ENCODE measurements at places on chromosomes 16 and 17.

DNA sequence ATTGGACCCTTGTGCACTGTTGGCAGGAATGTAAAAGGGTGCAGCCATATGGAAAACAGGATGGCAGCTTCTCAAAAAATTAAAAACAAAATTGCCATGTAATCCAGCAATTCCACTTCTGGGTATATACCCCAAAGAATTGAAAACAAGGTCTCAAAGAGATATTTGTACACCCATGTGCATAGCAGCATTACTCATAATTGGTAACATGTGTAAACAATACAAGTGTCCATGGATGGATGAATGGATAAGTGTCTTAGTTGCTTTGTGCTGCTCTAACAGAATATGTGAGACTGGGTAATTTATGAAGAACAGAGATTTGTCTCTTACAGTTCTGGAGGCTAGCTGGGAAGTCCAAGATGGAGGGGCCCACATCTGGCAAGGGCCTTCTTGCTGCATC is 3.8 kb upstream of the RUNDC3A start:
- no peak for DNase-seq

DNA sequence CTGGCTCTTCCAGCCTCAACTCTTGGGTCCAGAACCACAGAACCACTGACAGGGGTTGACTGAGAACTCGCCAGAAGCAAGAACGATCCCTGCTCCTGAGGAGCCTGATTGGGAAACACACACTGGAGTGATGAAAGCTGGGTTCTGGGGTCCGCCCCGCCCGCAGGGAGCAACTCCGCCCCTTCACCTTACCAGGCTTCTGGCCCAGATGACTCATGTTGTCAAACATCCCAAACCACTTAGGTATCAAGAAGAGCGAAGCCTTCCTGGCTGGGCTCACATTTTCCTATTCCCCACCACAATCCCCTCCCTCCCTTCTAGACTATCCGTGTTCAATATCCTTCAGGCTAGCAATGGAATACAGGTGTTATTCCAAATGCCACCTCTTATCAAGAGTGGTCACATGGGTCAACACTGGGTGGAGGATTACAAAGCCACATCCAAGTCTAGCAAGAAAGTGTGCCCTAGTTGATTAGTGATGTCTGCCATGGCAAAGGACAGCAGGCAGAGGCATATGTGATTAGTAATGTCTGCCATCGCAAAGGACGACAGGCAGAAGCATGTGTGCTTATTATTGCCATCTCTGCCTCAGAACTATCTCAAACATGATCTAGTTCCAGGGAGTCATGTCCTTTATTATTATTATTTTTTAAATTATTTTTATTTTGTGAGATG is 70.5 kb downstream of the TIMM22 start:
- no peak for DNase-seq

- DNase-seq, result no peak
Measured at GRCh38 chr17:33572615-33573014, 279.5 kb upstream of the ASIC2 start.

- DNase-seq, result no peak
Measured at GRCh38 chr16:28040039-28040438, 23.5 kb downstream of the GSG1L start.

- no peak for DNase-seq
Measured at GRCh38 chr17:13490427-13490826, 111.3 kb downstream of the HS3ST3A1 start.

DNA sequence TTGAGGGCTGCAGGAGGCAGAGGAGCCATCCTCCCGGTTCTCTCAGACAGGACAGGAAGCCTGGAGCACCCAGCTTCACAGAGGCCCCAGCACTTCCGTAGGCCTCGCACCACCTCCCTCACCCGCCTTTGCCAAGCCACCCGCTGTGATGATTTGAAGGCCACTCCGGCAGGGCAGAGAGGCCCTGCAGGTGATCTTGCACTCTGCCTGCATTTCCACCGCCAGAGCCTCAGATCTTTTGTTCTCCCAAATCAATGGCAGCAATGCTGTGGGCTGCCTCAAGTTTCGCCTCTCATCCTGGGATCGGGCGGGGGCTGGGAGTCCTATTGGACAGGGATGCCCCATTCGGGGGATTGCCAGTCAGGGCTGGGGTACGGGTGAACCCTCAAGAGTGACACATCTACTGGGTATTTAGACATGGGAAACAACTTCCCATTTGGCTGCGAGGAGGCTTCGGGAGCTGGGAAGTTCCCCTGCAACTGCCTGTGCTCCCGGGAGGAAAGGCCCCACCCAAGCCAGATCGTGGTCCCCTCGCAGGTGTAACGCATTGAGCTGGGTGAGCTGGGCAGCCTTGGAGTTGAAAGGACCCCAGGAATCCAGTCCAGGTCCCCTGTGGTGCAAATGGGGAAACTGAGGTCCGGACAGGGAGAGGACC is 34.8 kb upstream of the PEMT start:
- DNase-seq, result no peak

DNA sequence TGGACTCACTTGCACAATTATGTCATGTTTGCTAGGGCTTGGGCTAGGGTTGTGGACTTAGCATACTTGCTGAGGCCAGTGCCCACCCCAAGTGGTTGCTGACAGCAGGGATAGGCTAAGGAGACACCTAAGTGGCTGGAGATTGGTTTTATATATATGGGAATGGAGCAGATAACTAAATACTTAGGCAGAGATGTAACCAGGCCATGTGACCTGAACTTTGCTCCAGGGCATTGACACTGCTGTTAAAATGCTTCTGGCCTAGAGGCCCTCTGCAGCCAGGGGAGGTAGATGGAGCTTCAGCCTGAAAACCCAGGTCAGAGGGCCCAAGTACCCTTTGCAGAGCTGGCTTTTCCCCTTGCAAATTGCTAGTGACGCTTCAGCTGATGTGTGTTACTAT is 1.4 kb upstream of the ITGB3 start:
- no peak for DNase-seq

GRCh38 chr16:88768071-88768783 is 16.8 kb downstream of the PIEZO1 start:
- DNase-seq, result no peak

DNA sequence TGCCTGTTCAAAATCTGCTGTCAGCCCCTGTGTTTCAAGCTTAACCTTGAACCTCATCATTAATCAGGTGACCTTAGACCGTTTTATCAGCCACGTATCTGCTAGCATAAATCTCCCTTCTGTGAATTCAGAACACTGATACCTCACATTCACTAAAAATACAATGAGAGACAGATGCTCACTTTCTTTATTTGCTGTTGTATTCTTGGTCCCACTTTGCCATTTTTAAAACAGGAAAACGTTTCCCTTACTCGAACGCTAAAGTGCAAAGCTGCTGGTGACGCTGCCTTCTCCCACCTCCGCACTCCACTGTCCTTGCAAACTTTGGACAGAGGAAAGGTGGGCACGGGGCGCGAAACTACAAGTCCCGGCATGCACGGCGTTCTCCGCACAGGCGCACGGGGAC is 220 bp upstream of the ARHGAP44 start:
- no peak for DNase-seq

- DNase-seq, result no peak
Measured at GRCh38 chr16:67296420-67296819, 17.1 kb downstream of the PLEKHG4 start.

DNA sequence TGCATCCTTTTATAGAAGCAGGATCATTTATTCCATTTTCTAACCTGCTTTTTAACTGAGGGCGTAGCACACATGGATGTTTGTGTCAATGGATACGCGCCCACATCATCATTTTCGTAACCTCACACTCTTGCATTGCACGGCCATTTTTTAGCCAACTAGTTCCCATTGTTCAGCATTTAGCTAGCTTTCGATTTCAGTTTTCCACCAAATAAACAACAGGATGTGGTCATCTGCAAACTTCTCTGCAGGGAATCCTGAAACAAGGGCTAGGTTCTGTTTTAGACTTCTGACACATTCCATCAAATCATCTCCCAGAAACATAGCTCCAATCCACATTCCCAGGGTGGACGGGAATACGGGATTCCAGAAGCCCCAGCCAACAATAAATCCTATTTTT is 6.4 kb downstream of the CYB561 start:
- DNase-seq, result no peak

DNA sequence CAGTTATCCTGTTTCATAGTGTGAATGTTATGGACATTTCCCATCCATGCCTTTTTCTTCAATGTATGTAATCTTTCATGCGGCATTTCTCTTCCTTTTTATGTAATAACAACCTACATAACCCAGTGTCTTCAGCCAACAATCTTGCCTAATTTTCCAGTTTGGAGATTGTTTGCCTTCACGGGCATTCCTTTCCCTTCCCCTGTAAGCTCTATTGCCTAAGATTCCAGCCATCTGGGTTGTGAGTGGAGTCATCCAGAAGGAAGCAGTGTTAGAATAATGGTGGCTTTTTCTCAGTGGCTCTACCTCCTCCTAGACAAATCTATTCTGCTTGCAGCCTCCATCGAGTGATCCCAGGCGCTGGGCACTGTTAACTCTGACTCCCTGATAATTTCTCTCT is 22.3 kb downstream of the SYCE1L start:
- DNase-seq, result no peak

- no peak for DNase-seq
Measured at GRCh38 chr16:57167953-57168352, 17.9 kb downstream of the PSME3IP1 start.

DNA sequence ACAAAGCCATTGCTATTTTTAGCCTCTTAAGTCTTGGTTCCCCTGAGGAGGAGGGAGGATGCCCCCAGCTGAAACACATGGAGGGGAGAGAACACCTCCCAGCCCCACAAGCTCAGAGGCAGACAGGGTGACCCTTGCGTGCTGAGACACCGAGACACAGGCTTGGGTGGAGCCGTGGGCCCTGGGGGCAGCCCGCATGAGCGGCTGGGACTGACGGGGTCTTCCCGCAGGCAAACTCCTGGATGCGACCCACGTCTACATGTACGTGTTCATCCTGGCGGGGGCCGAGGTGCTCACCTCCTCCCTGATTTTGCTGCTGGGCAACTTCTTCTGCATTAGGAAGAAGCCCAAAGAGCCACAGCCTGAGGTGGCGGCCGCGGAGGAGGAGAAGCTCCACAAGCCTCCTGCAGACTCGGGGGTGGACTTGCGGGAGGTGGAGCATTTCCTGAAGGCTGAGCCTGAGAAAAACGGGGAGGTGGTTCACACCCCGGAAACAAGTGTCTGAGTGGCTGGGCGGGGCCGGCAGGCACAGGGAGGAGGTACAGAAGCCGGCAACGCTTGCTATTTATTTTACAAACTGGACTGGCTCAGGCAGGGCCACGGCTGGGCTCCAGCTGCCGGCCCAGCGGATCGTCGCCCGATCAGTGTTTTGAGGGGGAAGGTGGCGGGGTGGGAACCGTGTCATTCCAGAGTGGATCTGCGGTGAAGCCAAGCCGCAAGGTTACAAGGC is 9.8 kb downstream of the SLC16A3 start:
- DNase-seq, result no peak

- DNase-seq, result no peak
Measured at GRCh38 chr16:58345574-58346354, 46.5 kb upstream of the GINS3 start.

- DNase-seq, result no peak
Measured at GRCh38 chr17:79154446-79154845, 79.8 kb downstream of the ENGASE start.

DNA sequence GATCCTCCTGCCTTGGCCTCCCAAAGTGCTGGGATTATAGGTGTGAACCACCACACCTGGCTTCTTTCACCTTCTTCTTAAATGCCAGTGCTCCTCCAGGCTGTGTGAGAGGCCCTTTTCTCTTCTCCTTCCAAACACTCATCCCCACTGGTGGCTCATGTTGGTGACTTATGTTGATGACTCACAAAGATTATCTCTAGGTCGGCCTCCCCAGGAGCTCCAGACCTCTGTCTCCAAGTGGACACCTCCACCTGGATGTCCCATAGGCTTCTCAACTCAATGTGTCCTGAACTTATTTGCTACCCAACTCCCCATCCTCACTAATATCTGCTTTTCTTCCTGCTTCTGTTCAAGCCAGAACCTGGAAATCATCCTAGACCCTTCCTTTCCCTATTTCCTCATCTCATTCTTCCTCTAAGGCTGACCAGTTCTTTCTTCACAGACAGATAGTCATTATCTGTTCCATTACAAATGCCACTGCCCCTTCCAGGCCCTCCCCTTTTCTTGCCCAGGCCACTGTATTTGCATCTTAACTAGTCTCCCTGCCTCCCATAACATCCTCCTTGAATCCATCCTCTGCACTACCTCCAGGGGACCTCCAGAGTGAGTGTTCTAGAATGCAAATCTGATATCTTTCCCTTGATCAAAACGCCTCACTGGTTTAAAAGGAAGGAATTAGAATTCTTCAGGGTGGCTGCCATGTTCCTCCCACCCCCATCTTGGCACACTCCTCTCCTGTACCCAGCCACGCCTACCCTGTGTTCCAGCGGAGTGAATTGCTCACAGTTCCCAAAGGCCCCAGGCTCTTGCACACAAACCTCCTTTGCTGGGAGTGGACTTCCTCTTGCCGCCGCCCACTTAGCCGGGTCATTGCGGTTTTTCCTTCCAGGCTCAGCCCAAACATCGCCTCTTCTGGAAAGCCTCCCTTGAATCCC is 34.8 kb upstream of the FBXO47 start:
- no peak for DNase-seq

DNA sequence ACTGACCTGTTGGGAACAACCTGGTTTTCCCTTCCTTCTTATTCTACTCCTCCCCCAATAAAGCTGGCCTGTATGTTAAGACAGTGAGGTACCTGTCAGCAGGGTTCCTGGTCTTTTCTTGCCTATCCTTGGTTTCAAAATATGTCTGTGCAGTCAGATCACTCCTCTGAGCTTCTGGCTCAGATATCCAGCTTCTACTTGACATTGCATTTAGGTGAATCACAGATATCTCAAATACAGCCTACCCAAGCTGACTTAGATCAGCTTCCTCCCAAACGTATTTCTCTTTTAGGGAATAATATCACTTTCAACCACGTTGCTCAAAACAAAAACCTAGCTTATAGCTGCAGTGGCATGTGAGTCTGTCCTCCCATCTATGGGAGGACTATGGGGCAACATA is 48.7 kb downstream of the TEX14 start:
- DNase-seq, result no peak

- no peak for DNase-seq
Measured at GRCh38 chr17:29100296-29100695, 57.4 kb downstream of the PIPOX start.

DNA sequence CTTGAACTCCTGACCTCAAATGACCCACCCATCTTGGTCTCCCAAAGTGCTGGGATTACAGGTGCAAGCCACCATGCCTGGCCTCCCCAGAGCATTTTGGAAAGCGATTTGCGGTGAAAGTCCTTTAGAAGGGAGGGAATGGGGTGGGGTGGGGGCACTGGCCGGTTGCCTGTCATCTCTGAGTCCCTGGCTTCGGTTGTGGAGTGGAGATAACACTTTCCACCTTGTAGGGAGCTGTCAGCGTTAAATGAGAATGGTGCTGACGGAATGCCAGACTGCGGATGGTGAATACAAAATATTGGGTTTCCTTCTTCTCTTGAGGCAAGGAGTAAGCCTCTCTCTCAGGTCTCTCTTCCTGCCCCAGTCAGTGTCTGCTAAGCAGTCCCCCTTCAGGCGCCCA is 5.2 kb upstream of the WNT3 start:
- DNase-seq, result no peak

GRCh38 chr16:71670537-71670936 is 44.6 kb downstream of the MARVELD3 start:
- no peak for DNase-seq

Measured in NCI-H1048 (cell line).